ENCODE measurements at places on chromosomes 5 and 9. TPM values are rescaled to one million over a fixed set of nuclear protein-coding genes. Genes with fewer than 3 reads are reported as not detected.

DNA sequence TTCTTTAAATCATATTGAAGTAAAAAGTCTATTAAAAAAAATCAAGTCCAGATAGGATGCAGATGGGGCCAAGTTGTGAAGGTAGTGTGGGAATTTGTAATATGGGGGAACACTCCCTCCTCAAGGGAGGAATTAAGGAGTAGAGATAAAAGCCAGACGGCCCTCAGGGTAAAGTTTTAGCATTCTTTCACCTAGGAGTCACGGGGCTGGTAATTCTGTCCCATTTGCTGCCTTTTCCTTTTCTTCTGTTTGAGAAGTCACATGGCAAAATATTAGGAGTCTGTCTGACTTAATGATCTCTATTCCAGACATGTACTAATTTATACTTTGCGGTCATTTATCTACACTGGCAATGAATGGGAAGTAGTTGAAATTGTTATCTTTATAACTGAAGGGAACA, 61.9 kb downstream of the SNX24 start:
- no peak for DNase-seq

GRCh38 chr9:20373263-20373662, 249.0 kb downstream of the MLLT3 start:
- peak; percentile 58 for DNase-seq

Gene TXNDC8
- total RNA-seq, result not detected

GRCh38 chr5:179308563-179309382, 36.5 kb downstream of the ADAMTS2 start:
- DNase-seq, result no peak

- no peak for DNase-seq
Observed at GRCh38 chr5:10866913-10867312, 105.9 kb upstream of the DAP start.

- no peak for DNase-seq
Observed at GRCh38 chr5:1411099-1411498, 34.1 kb downstream of the SLC6A3 start.

- no peak for DNase-seq
Observed at GRCh38 chr9:112917047-112917986, 26.6 kb upstream of the SLC46A2 start.

DNA sequence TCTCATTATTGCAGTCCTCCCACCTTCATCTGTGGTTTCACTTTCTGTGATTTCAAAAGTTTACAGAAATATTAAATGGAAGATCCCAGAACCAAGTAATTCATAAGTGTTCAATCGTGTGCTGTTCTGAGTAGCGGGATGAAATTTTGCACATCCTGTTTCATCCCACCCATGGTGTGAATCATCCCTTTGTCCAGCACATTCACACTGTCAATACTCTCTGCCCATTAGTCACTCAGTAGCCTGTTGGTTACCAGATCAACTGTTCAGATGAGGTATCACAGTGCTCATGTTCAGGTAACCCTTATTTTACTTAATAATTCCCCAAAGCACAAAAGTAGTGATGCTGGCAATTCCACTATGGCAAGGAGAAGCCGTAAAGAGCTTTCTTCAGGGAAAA, 26.8 kb downstream of the FAM81B start:
- DNase-seq, result no peak

GRCh38 chr5:39189292-39189955, 29.9 kb downstream of the FYB1 start:
- no peak for DNase-seq
